Cardiac septum (tissue), 1 donor: ENCODE measurements at places on chromosomes 11 and 22. TPM values are rescaled to one million over a fixed set of nuclear protein-coding genes. Genes with fewer than 3 reads are reported as not detected.

- DNase-seq = no peak
Observed at GRCh38 chr11:2401436-2401984, 960 bp downstream of the TSSC4 start.

DNA sequence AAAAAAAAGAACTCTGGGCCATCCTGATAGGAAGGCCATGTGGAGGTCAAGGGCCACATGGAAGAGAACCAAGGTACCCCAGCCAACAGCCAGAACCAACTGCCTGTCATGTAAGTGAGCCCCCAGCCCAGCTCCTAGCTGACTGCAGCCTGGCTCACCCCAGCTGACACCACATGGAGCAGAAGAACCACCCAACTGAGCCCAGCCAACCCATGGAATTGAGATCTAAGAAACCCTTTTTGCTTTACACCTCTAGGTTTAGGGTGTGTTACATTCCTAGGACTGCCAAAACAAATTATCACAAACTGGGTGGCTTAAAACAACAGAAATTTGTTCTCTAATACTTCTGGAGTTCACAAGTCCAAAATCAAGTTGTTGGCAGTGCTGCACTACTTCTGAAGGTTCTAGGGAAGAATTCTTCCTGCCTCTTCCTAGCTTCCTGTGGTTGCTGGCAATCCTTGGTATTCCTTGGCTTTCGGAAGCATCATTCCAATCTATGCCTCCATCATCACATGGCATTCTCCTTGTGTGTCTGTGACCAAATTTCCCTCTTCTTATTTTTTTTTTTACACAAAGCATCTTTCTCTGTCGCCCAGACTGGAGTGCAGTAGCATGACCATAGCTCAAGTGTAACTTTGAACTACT, 4.4 kb downstream of the C11orf86 start:
- DNase-seq = no peak

The NPAS4 gene
- not detected for total RNA-seq

GRCh38 chr11:82811369-82811768, 77.7 kb upstream of the FAM181B start:
- DNase-seq = no peak

DNA sequence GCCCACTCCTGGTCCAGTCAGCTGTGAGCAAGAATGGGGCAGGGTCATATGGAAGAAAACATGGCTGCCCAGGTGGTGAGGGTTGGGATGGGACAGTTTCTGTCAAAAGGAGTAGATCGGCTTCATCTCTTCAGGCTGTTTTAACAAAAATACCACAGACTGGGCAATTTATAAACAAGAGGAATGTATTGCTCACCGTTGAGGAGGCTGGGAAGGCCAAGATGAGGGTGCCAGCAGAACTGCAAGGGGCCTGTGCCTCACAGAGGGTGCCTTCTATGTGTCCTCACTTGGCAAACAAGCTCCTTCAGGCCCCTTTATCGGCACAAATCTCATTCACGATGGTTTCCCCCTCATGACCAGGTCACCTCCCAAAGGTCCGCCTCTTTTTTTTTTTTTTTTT, 18.1 kb upstream of the RELT start:
- no peak for DNase-seq

The CEND1 gene
- total RNA-seq = 0.65 TPM
